ENCODE measurements at places on chromosomes 1 and 21. TPM values are rescaled to one million over a fixed set of nuclear protein-coding genes. Genes with fewer than 3 reads are reported as not detected.

LCE2C gene
- not detected for total RNA-seq

ADAMTS4 gene
- total RNA-seq = 1.1 TPM

SPRR2A gene
- not detected for total RNA-seq

IL20 gene
- not detected for total RNA-seq

GCSAML gene
- total RNA-seq = 0.27 TPM

CRABP2 gene
- 0.90 TPM for total RNA-seq

PRR9 gene
- total RNA-seq = not detected
